ENCODE measurements at places on chromosomes 13 and 19. TPM values are rescaled to one million over a fixed set of nuclear protein-coding genes. Genes with fewer than 3 reads are reported as not detected.

DNA sequence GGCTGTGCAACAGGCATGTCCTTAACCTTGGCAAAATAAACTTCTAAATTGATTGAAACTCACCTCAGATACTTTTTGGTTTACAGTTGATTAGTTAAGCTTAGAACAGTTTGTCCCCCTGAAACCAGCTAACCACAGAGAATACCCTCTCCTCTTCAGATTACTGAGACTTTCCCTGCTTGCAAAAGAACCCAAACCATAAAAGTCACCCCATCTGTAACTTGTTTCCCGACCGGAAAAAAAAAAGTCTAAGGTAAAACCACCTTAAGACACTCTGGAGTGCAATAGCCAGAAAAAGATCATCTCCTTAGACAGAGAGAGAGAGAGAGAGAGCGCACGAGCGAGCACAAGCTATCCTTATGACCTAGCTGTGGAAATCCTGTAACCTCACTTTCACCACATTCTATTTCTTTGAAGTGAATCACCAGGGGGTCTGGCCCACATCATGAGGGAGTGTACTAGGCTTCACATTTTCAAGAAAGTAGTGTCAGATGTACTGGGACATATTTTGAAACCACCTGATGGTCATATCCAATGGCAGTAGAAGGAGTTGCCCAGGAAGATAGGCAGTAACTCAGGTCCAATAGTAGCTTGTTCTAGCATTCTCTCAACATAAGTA lies 11.1 kb upstream of the GTF2F2 start:
- no peak for DNase-seq

DNA sequence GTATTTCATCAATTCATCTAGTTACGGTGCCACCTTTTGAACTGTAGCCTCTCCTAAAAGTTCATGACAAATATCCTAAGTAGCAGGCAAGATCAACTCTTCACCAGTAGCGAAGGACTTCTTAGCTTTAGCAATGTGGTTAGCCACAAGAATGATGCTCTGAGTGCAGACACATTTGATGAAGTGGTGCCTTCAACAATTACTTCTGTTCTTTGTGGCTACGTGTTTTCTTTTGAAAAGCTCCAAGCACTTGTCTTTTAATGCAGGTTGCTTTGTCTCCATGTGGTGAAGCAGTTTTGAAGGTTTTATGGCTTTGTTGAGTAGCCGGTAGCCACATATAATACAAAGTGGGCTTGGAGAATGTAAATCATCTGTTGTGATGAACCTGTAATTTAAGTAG lies 194.7 kb downstream of the B3GLCT start:
- DNase-seq: no peak

SYNGR4 gene
- total RNA-seq: 0.61 TPM

ZNF556 gene
- total RNA-seq: not detected

TSSK6 gene
- total RNA-seq: 3.0 TPM

DNA sequence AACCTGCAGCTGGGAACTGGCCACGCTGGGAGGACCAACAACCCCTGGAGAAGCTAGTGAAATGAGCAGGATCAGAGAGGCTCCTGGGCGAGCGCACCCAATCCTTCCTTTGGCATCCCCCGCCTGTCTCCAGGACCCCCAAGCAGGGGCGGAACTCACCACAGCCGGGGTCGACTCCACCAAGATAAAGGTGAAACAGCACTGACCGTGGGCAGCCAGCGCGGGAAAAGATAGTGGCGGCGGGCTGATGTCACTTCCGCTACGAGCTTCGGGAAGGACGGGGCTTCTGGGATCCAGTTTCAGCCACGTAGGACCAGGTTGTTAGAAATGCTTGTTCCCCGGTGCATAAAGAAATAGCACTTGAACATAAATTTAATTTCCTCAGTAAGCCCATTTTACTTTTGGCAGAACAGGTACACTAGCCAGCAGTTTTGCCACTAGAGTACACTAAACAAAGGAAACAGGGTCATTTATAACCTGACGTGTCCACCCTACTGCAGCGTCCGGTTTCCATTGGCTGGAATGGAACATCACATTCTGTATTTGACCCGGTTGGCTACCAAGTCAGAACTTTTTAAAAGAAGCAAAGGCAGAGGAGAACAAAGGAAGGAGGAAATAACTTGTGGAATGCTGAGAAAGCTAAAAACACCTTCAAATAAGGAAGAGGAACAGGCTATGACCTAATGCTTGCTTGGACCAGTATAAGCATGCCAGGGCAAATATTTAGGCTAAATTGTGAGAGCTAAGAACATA lies 25.5 kb upstream of the ZNF562 start:
- no peak for DNase-seq

PLPPR3 gene
- total RNA-seq: not detected

- no peak for DNase-seq
These were observed 899.8 kb upstream of the MIR17HG start for GRCh38 chr13:90447734-90448101.

- DNase-seq: no peak
These were observed 40.9 kb downstream of the GJA3 start for GRCh38 chr13:20119960-20120359.

DNA sequence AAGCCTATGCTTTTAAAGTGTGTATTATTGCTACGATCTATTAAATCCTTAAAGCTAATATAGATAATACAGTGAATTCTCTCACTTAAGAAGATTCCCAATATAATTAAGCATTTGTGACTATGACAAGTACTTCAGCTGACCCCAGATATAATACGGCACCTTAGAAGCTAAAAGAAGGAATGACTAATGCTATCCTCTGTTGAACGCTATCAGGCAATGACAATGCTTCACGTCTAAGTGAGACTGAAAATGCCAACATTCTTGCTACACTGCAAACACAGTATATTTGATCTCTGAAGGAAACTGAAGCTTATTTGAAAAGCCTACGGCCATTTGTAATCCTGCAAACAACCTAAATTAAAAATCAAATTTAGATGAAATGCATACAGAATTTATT lies 19.7 kb downstream of the VWA8 start:
- no peak for DNase-seq

GRCh38 chr13:42968906-42969305 lies 23.1 kb downstream of the EPSTI1 start:
- DNase-seq: no peak

GRCh38 chr19:9836021-9836420 lies 903 bp downstream of the PIN1 start:
- no peak for DNase-seq

- no peak for DNase-seq
These were observed 17.9 kb upstream of the EPHX3 start for GRCh38 chr19:15249972-15250639.

CYP2F1 gene
- total RNA-seq: not detected

- DNase-seq: no peak
These were observed 34.6 kb upstream of the SLC46A3 start for GRCh38 chr13:28753208-28753892.

GCDH gene
- total RNA-seq: 65.9 TPM

GRCh38 chr19:1811942-1812425 lies at the start of gene ATP8B3:
ATP8B3 (minus strand) TSS chr19:1812276; CDS start chr19:1811736, 540 bp downstream.
- no peak for DNase-seq

- DNase-seq: no peak
These were observed 27.8 kb upstream of the TDRD3 start for GRCh38 chr13:60369242-60369641.

DNA sequence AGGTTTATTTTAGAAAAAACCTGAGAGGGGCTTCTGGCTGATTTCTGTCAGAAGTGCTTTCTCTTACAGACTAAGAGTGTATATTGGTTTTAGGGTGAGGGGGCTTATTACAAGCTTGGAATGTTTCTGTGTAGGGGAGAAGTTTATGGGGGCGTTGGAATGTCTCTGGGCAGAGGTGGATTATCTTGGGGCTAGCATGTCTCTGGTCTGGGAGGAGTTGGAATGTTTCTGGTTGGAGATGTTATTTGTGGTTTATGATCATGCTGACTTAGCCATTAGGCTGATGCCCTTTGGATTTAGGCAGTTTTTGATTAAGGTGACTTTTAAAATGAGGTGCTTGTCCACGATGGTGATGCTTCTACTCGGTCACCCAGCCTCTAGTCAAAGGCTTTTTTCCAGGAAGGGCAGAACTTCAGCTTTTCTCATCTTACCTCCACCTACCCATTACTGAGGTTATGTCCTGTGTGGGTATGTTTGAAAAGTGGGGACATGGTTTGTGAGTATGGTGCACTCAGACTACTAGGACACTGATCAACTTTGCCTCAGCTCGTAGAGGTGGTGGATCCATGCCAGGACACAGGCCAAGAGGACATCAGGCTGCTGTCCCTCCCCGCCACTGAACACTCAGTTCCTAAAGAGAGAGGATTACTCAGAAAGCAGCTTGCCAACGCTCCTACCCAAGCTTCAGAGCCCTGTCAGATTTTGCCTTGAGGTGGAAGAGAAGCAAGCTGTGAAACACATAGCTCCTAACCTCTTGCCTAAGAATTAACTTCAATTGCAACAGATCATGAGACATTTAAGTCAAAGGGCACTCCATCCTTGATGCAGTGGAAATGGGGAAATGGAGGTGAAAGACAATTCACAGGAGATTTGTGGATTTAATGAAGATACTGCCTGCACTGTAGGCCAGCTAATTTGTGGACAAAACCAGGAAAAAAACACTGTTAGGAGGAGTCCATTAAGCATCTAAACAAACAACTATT lies 63.6 kb downstream of the ZNF44 start:
- DNase-seq: no peak

LAIR2 gene
- total RNA-seq: 49.1 TPM

DNA sequence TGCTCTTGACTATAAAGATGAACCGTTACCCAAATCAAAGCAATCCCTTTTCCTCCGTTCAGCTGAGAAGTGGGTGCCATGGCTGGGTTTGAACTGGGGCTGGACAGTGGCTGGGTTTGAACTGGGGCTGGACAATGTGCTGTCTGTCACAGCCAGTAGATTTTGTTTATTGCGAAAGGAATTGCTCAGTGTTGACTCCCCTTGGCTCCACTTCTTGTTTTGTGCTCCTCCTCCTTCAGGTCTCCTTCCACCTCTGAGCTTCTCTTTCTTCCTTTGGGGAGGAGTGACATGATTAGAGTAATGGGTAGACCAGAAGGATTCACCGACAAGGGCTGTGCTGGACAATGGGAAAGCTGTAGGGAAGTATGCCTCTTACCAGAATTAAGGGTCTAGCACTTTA lies 19.4 kb upstream of the MBNL2 start:
- no peak for DNase-seq

DNA sequence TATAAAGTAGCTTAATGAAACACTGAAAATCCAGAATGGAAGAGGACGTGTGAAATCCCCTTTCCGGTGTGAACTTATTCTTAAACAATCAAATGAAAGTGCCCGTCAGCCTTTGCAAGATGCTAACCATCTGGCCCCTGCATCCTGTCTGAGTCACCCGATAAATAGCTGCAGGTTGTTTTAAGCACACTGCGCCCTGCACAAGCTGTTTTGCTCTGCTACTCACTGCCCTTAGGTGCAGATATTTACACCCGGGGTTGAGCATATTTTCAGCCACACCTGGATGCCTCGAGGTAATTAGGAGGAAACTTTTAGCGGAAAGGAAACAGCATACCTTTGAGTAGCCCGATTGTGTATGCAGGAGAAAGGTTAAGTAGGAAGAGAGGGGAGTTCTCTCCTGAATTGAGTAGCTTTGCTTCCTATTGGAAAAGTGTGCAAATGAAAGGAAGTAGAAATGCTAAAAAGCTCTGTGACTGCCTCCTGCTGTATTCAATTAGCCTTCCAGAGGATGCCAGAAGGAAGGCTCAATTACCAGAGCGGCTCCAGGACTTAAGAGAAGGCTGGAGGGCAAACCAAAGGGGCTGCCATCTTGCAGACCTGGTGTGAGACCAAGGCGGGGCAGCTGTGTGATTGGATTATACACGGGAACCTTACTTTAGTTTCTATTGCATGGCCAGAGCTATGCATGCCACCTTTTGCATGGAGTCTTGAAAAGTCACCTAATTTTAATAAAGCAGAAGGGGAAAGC lies 42.5 kb downstream of the IRS2 start:
- no peak for DNase-seq

- no peak for DNase-seq
These were observed 36.3 kb downstream of the AP1M1 start for GRCh38 chr19:16233836-16234551.

DNA sequence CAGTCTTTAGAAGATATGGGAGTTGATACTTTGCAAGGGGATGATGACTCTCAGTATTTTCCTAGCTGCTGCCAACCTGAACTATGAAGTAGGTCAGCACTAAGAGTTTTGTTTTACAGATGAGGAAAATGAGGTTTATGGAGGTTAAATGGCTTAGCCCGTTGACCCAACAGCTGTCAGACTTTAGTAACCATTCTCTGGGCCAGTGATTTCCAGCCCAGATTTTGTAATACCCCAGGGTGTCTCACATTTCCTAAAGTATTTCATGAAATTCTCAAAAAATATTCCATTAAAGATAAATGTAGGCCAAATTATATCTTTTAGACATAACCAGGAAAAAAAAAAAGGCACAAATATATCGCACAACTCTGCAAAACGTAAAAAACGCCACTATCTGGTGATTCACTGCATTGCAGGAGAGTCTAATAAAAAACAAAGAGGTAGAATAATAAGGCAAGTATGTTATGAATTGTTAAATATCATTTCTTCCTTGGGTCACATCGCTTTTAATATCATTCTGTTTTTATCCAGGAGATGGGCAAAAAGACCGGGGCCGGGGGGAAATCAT lies 112.5 kb downstream of the DACH1 start:
- no peak for DNase-seq
